GM12878 (cell line): ENCODE measurements at places on chromosomes 16 and 17. TPM values are rescaled to one million over a fixed set of nuclear protein-coding genes. Genes with fewer than 3 reads are reported as not detected.

DNA sequence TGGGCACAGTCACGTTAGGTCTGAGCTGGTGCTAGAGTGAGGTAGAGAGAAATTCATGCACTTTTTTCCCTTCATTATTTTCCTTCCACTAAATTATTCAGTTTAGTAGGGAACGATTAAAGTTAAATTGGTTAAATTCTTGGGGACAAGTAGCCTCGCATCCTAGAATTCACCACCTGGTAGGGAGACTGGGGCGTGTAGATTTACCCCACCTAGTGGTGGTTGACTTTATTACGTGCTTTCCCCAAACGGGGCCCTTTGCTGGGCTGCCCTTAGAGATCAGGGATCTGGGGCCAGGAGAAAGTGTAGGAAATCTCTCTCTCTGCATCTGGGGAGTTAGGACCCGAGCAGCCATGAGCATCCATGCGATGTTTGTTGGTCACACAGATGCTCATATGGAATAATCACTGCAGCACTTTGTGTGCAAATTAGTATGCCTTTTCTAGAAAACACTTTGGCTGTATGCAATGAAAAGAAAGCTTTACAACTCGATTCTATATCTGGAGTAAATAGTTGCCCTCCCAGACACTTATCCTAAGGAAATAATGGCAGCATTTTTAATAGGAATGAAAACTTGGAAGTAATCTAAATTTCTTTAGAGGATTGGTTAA is 107.0 kb downstream of the PLCG2 start:
- no peak for DNase-seq

DNA sequence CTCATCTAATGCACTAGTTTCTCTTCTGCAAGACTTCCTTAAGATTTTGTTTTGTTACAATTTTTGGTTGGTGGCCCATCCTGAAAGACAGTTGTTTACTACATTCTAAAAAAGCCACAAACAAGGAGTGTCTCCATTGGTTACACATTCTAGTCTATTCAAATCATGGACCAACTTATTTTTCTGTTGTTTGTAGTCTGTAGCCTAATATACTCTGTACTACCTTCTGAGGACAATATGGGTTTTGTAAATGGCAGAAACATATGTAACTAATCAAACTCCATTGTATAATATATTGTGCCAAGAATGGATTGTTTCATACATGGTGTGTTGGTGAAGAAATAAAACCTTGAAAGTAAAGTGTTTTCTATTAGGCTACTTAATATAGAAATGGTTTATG is 79.5 kb upstream of the DHX40 start:
- DNase-seq: no peak

The GLTPD2 gene
- not detected in 2 replicates for total RNA-seq

- DNase-seq: no peak
Measured at GRCh38 chr16:60636117-60636516, 1400.1 kb downstream of the CDH8 start.

GRCh38 chr16:88614818-88615580 is 23.4 kb upstream of the IL17C start:
- no peak for DNase-seq
